ENCODE measurements at places on chromosomes 2 and 18. TPM values are rescaled to one million over a fixed set of nuclear protein-coding genes. Genes with fewer than 3 reads are reported as not detected.

The SLC40A1 gene
- total RNA-seq = 22.6 TPM

The CPO gene
- total RNA-seq = 0.13 TPM

The HOXD13 gene
- total RNA-seq = not detected

The PAX8 gene
- total RNA-seq = 0.13 TPM

The MC2R gene
- total RNA-seq = not detected

The UGP2 gene
- 117 TPM for total RNA-seq

The RSAD2 gene
- 0.40 TPM for total RNA-seq

The TOGARAM2 gene
- total RNA-seq = under 0.01 TPM

The CDK5R2 gene
- not detected for total RNA-seq

The TMEM178A gene
- 1.5 TPM for total RNA-seq

The SH2D6 gene
- 0.40 TPM for total RNA-seq

The SERPINB12 gene
- total RNA-seq = not detected

The TEX44 gene
- total RNA-seq = not detected

The HDLBP gene
- 1,448 TPM for total RNA-seq

The COLEC12 gene
- 24.0 TPM for total RNA-seq

The NEURL3 gene
- not detected for total RNA-seq

The PRSS56 gene
- total RNA-seq = not detected

The AFF3 gene
- under 0.01 TPM for total RNA-seq

The SNRPD1 gene
- total RNA-seq = 36.9 TPM

The ANKRD30B gene
- not detected for total RNA-seq

The RFX8 gene
- 20.3 TPM for total RNA-seq

The FEV gene
- not detected for total RNA-seq

The QPCT gene
- total RNA-seq = 2.5 TPM

The GPR17 gene
- not detected for total RNA-seq

The SPHKAP gene
- 0.19 TPM for total RNA-seq

The EPAS1 gene
- 99.0 TPM for total RNA-seq

The ZNF521 gene
- 6.5 TPM for total RNA-seq

The PLCL1 gene
- 18.6 TPM for total RNA-seq

The RFTN2 gene
- total RNA-seq = 25.6 TPM

The IMP4 gene
- total RNA-seq = 58.9 TPM

The BMP10 gene
- total RNA-seq = not detected

The CFAP65 gene
- not detected for total RNA-seq

The FARP2 gene
- total RNA-seq = 37.1 TPM

The BOLL gene
- not detected for total RNA-seq

The RESP18 gene
- total RNA-seq = not detected

The SCN1A gene
- total RNA-seq = 0.25 TPM

The ANKAR gene
- total RNA-seq = 11.6 TPM

The RAD51AP2 gene
- total RNA-seq = not detected
